Epithelial cell of proximal tubule (primary cell): ENCODE measurements at places on chromosomes 5 and 9. TPM values are rescaled to one million over a fixed set of nuclear protein-coding genes. Genes with fewer than 3 reads are reported as not detected.

GRCh38 chr5:53714667-53715010, 154.2 kb downstream of the NDUFS4 start:
- no peak for DNase-seq

Gene GARIN3
- total RNA-seq = not detected in 2 replicates

Gene ZMAT2
- 38.3 and 43.6 TPM in 2 replicates for total RNA-seq

GRCh38 chr9:124735121-124735520, 36.0 kb downstream of the NR6A1 start:
- no peak for DNase-seq

DNA sequence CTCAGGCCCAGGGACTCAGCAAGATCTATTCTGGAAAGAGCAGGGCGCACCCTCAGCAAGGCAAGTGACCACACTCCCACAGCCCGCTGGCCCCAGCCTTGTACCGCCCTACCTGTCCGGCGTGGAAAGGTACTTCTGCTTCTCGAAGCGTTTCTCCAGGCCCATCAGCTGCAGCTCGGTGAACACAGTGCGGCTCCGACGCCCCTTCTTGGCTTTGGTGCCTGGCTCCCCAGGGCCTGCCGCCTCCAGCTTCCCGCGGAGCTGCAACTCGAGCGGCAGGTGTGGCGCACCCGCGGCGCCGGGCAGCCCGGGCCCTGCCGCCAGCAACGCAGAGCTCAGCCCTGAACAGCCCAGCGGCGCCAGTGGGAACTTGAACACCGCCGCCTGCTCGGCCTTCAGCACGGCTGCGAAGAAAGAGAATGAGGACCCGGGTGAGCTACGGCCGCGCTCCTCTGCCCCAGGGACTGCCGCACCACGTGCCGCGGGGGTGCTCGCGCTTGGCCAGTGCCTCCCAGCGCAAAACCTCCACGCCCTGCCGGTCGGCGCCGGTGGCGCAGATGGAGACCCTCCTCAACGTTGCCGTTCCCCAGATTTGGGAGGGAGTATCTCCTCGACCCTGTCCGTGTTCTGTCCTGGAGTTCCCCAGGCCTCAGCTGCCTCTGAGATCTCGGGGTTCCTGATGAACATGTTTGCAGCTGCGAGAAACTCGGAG, 2.2 kb downstream of the BARX1 start:
- DNase-seq = no peak

- DNase-seq = no peak
Observed at GRCh38 chr5:59116231-59116865, 533.5 kb downstream of the RAB3C start.

GRCh38 chr5:27140831-27141230, 102.4 kb upstream of the CDH9 start:
- DNase-seq = no peak
